ENCODE measurements at places on chromosomes 11 and 22. TPM values are rescaled to one million over a fixed set of nuclear protein-coding genes. Genes with fewer than 3 reads are reported as not detected.

HPX gene
- total RNA-seq, result 2.4 TPM

FGF3 gene
- total RNA-seq, result not detected

ENTHD1 gene
- total RNA-seq, result not detected

VPREB1 gene
- total RNA-seq, result not detected

GRAP2 gene
- 1.4 TPM for total RNA-seq

OR52N4 gene
- total RNA-seq, result not detected

Measured in subcutaneous adipose tissue (tissue), 4 donors.